Activated CD8-positive, alpha-beta memory T cell treated with anti-CD3 and anti-CD28 coated beads, Interleukin-2, amount 50 U/mL, for 48 hours (primary cell): ENCODE measurements at places on chromosomes 4 and X.

DNA sequence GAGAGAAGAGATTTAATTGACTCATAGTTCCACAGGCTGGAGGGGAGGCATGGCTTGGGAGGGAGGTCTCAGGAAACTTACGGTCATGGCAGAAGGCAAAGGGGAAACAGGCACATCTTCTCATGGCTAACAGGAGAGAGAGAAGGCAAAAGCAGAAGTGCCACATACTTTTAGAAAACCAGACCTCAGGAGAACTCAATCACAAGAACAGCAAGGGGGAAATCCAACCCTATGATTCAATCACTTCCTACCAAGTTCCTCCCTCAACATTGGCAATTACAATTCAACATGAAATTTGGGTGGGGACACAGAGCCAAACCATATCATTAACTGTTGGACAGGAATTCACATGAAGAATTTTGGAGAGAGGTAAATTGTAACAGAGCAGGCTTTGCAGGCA is 485.3 kb upstream of the PITX2 start:
- DNase-seq: no peak

- DNase-seq: peak; percentile 40
These were observed 22.2 kb downstream of the C4orf50 start for GRCh38 chr4:5995901-5996623.

DNA sequence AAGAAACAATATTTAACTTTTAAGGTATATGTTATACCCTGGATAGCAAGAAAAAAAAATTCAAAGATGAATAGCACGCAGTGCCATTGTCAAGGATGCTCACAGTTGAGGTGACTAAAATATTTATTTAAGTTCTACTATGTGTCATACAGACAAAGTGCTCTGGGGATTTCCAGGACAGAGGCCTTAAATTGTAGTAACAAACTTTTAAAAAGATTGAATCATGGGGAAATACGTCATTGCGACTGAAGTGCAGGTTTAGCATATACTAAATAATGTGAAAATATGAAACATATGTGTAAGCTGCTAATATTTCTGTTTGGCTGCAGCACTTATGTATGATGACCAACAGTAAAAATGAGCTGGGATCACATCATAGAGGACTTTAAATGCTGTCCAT is 748.0 kb upstream of the PCDH7 start:
- no peak for DNase-seq

DNA sequence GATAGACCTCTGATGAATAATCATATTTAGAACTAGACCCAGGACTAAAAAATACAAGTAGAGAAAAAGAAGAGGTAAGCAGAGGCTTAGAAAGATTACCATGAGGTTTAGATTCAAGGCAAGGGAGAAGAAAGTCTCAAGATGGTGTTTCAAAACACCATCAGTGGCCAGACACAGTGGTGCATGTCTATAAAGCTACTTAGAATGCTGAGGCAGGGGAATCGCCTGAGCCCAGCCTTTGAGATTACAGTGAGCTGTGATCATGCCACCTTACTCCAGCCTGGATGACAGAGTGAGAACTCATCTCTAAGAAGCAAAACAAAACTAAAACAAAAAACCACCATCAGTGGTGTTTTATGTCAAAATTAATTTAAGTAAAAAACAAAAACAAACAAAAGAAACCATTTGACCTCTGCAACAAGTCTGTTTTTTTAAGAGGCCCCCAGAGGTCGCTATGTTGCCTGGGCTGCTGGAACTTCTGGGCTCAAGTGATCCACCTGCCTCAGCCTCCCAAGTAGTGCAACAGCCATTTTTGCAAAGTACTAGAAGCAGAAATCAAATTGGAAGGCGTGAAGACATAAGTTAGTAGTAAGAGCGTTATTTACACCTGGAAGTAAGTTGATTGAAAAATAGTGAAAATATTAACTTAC is 784.3 kb downstream of the ADGRL3 start:
- no peak for DNase-seq

DNA sequence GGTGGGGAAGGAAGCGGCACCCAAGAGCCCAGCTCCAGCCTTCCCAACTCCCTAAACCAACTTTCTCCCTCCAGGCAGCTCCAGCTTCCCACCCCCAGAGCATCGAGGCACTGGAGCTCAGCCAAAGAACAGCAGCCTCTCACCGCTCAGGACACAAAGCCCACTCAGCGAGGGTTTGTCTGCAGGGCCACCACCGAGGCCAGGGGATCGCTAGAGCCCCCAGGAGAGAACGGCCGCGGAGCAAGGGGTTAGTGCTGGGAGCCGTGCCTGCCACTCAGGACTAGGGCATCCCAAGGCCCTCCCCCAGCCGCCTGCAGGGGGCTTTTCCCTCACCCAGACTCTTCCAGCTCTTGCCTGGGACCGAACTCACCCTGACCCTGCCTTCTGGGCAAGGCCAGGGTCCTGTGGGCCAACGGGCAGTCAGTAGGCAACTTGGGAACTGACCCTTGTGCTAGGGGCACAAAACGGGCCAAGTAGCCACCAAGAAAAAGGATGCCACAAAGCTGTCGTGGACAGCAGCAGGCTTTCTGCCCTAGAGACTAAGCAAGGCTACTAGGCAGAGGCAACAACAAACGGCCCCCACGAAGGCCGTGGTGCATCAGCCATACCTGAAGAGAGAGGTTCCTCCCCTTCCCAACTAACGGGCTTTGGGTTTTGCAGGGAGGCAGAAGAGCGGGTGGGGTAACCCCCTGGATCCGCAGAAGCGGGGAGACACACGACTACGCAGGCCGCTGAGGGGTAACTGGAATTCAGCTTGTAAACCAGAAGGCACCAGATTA is 2.3 kb downstream of the HCFC1 start:
- no peak for DNase-seq

GRCh38 chr4:25914670-25915352 is 791 bp downstream of the SMIM20 start:
- no peak for DNase-seq

DNA sequence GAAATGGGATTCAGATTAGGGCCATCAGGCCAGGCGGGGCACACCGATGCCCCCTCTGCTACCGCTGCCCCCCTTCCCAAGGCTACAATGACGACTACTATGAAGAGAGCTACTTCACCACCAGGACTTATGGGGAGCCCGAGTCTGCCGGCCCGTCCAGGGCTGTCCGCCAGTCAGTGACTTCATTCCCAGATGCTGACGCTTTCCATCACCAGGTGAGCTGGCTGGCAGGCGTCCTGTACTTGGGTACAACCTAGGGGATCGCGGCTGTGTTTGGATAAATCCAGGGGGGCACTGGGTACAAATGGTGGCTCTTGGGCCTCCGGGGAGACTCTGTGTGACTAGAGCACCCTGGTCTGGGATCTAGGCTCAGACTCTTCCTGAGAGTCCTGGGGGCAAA is 1.1 kb downstream of the EMD start:
- no peak for DNase-seq

DNA sequence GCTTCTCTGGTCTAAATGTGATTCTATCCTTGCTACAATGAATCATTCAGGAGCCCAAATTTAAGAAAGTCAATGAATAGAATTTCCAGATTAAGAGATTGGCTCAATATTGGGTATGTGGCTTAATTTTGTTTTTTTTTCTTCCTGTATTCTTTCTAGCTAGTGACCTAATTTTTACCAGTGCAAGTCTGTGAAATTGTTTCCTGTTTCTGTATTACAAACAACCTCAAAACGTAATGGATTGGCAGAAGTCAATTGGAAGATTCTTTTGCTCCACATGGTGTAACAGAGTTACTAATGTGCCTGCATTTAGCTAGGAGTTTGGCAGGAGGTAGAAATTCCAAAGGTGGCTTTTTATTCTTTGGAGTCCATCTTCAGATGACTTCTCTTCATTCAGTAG is 17.6 kb downstream of the DYNLT3 start:
- no peak for DNase-seq

DNA sequence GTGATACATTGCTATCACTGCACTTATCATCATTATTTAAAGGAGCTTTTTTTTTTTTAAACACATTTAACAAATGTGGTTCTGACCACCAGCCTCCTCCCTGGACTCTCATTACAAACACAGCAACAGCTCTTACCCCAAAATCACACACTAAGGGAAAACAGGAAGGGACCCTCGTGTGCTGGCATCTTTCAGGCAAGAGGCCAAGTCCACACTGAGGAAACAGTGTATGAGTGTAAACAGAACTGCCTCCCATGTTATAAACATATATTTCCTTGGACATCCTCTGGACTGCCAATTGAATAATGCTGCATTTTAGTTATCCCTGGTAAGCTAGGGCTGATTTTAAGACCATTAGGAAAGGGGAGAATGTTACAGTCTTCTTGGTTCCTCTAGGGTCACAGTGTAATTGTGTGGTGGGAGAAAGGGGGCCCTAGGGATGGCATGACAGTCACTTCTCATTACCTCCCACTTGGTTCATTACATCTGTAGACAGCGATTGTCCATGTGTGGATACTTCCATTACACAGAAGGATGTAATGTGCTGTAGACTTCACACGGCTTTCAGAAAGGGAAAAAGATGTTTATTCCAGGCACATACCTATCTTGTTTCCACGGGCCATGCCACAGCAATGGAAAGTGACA is 244.6 kb upstream of the TET2 start:
- no peak for DNase-seq

GRCh38 chr4:187357821-187358220 is 634.2 kb upstream of the FAT1 start:
- no peak for DNase-seq

DNA sequence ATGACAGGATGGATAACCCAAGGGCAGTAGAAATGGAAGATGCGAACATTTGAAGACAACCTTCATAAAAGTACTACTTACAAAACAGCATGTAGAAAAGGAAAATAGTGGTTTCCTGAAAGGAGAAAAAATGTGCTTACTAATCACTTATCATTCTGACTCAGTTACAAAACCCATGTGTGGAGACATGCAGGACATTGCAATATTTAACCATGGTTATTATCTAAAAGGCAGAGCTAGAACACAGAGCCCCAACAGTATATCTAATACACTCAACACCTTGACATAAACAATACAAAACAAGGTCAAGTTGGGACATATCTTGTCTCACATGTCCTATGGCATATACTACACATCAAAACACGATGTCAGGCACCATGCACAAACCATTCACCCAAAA is 55.9 kb downstream of the EIF4E start:
- DNase-seq: no peak

- DNase-seq: no peak
These were observed 110.8 kb downstream of the AFAP1 start for GRCh38 chr4:7828793-7829301.

DNA sequence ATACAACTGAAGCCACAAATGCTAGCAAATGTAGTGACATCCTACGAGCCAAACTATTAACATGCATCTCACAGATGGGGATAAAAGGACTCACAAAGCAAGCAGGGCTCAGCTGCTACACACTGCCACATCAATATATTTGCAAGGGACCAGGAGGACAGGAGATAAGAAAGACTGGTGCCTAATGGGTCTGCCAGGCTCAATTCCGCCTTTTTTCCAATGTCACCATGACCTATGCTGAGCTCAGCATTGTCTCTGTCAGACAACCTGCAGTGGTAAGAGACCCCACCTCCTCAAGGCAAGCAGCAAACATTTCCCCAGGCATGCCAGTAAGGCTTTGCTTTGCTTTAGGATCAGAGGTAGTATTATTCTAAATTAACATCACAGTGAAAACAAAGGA is 435 bp downstream of the DCX start:
- no peak for DNase-seq

DNA sequence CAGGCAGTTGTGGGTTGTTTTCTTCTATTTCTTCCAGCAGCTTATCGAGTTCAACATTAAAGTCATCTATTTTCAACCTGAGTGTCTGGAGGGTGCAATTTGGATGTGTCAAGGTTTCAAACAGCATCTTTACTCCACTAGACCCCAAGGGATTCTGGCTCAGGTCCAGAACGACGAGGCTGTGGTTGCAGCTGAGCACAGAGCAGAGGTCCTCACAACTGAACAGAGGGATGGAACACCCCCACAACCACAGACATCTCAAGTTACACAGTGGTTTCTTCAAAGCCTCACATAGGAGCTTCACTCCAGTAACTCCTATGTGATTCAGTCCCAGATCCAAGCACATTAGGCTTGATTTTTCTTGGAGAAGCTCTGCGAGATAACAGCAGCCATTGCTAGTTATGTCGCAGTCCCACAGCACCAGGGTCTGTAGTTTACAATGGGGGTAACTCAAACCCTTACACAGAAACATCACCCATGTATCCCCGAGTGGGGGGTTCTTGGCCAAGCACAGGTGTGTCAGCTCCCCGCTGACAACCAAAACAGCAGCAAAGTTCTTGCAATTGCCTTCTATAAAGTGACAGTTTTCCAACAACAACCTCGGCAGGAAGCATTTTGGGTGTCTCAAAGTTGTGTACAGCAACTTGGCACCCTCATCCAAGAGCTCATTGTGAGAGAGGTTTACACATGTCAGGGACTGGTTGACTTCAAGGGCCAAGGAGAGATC is 2.8 kb downstream of the NLRP2B start:
- DNase-seq: no peak

- DNase-seq: no peak
These were observed 89.1 kb downstream of the FAM13A start for GRCh38 chr4:88967883-88968331.

DNA sequence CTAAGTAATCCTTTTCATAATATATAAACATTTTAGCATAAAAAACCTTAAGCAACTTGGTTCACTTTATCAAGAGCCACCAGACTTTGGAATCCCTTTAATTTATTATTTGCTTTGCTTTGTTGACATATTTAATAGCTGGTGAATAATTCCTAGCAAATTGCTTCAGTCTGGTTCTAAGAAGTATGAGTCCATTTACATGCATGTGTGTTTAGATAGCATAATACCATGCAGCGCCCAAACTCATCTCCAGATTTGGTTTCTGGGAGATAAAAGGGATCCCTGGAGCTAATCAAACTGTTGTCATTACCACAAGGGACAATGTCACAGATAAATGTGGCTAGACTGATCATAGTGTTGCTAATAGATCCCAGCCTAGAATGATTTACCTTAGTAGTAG is 111.8 kb downstream of the TMEM144 start:
- DNase-seq: no peak

DNA sequence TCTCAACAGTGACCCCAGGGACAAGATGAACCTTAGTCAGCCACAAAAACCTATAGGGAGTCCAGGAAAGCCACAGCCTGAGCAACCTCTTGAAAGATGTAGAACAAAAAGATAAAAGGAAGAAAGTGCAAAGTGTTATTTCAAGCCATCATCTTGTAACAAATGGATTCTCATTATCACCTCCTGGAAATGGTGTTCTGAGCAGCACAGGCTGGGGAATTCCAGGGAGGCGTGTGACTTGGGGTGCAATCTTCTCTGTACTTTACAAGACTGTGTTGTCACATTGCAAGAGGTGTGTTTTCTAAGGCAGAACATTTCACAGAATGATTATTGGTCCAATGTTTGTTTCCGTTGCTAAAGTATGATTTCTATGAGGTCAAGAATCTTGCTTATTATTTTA is 214.0 kb downstream of the DHRSX start:
- DNase-seq: no peak
